ENCODE measurements at places on chromosomes 7 and 10.

DNA sequence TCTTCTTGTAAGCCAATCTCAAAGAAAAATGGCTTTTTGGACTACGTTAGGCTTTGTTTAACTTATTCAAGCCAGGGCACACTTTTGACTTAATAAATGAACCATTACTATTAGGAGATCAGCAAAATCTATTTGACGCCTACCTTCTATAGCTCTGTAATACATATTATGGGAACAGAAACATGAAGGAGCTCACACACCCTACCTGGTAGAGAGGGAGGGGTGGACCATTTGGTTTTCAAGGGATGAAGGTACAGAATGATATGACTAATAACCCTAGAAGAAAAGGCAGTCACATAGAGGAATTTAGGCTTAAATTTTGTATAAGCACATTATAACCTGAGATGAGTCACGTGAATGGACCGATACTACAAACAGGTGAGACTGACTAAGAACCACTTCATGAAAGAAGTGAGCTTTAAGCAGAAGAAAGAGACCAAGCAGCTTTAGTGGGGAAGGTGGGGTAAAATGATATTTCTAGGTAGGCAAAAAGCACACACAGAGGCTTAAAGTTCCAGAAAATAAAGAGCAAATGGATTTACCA, 106.8 kb upstream of the CTTNBP2 start:
- DNase-seq, result no peak

DNA sequence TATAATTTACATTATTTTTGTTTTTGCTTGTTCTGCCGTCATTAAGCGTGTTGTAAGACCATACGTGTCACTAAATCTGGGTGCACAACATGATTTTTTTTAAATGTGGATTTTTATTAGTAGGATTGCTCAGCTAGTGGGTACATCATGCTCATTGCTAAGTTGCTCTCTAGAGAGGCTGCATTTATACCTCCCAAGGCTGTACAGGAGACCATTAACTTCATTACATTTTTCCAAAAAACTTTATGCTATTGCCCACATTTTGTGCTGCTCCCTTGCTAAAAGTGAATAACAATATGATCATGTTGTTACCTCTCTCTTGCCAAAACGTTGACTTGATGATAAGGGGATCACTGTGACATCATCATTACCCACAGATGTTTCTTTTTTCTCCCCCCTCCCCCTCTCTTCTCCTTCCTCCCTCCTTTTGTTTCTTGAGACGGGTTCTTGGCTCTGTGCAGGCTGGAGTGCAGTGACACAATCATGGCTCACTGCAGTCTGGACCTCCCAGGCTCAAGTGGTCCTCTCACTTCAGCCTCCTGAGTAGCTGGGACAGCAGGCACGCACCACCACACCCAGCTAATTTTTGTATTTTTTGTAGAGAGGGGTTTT, 65.1 kb downstream of the BMPR1A start:
- DNase-seq, result no peak

- DNase-seq, result no peak
These were observed 3.9 kb downstream of the MIOS start for GRCh38 chr7:7570584-7570983.

- no peak for DNase-seq
These were observed 450.7 kb downstream of the TYW1 start for GRCh38 chr7:67447297-67447696.

DNA sequence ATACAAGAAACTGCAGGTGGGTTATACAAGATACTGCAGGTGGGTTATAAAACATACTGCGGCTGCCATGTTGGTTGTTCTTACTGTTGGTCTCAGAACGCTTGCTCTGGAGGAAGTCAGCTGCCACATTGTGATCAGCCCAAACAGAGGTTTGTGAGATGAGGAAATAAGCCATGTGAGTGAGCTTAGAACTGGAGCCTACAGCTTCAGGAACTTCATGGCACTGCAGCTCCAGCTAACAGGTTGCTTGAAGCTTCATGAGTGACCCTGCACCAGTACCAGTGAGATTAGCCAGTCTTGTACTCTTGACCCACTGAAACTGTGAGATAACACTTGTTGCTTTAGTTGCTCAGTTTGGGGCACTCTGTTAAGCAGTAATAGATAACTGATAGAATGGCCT, 74.5 kb upstream of the PRKCQ start:
- no peak for DNase-seq
